ENCODE measurements at places on chromosomes 2 and 18. TPM values are rescaled to one million over a fixed set of nuclear protein-coding genes. Genes with fewer than 3 reads are reported as not detected.

STPG4 gene
- not detected for total RNA-seq

DNA sequence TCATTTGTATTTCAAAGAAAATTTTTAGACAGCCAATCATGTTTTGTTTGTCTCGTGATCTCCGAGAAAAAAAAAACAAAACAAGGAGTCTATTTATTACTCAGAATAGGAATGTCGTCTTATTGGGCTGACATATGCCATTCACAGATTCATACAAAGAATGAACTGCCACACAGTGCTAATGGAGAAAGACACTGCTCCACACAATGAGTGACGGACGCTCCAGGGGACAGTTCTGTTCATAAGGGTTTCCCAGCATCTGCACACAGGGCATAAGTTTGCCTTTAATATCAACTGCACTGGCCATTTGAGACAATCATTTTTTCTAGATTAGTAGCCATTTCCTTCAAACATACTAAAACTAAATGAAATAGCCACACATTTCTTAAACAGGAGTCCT lies 3.4 kb downstream of the SERTAD2 start:
- no peak for DNase-seq

GRCh38 chr2:119387381-119388129 lies 20.8 kb downstream of the DBI start:
- DNase-seq, result peak; percentile 95

DNA sequence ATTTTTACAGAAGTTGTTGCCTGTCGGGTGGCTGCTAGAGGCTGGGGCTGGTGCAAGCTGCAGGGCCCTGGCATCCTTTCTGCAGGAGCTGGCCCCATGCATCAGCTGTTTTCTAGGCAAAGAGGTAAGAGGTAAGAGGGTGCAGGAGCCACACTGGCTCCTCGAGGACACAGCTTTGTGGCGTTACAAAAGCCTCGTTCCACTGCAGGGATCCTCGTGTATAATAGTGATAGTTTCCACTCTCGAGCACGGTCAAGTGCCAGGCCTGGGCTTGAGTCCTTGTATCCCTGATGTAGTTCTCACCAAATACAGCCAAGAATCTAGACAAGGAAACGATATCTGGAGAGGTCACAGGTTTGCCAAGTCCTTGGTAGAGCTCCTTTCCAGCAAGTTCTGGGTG lies 33.2 kb upstream of the FHOD3 start:
- no peak for DNase-seq

GRCh38 chr2:74314107-74314506 lies 29.1 kb downstream of the SLC4A5 start:
- DNase-seq, result no peak

- DNase-seq, result no peak
These were observed 4.2 kb downstream of the TEX51 start for GRCh38 chr2:126902859-126903258.

DNA sequence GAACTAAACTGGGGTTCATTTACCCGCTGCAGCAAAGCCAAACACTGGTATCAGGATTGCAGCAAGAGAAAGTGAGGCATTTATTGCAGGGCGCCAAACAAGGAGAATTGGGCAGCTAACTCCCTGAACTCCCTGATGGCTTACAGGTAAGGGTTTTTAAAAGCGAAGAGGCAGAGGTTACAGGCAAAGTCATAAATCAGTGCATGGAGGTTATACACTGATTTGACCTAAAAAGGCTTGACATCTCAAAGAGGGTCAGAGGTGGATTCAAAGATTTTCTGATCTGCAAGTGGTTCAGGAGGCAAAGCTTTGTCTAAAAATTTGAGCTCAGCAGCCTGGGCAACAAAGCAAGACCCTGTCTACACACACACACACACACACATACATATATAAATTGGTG lies 102.8 kb upstream of the EPC2 start:
- no peak for DNase-seq

Data from RPMI7951 (cell line).